ENCODE measurements at places on chromosomes 3 and 15.

- no peak for DNase-seq
These were observed 67.9 kb upstream of the HEG1 start for GRCh38 chr3:125123451-125124305.

- DNase-seq: no peak
These were observed 117.0 kb downstream of the FOXP1 start for GRCh38 chr3:71466483-71466882.

GRCh38 chr15:52790169-52790708 lies at the start of gene ONECUT1:
TSS of gene ONECUT1 (minus strand) at chr15:52790336. CDS start at chr15:52789884, 452 bp downstream.
- no peak for DNase-seq

DNA sequence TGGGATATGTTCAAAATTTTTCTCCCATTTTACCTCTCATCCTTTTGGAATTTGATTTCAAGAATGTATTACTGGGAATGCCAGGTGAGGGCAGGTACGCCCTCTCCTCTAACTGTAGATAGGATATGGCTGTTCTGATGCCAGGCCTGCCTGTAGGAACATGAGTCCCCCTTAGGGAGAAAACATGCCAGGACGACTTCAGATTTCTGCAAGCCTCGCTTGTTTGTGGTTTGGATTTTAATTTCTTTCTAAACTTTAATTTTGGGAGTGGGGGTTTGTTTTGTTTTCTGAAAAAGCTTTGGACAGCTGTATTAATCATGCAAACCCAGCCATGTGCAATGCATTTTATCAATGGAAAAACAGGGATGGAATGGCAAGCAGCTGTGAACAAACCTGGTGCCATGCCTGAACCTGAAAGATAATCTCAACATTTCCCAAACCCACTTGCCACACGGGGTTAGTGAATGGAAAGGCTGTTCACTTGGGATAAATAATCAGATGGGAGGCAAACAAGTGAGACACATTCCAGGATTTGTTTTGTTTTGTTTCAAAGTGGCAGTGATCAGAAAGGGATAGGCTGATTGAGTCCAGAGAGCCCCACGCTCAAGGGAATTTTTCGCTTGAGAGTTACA lies 207.6 kb downstream of the GAP43 start:
- DNase-seq: no peak

DNA sequence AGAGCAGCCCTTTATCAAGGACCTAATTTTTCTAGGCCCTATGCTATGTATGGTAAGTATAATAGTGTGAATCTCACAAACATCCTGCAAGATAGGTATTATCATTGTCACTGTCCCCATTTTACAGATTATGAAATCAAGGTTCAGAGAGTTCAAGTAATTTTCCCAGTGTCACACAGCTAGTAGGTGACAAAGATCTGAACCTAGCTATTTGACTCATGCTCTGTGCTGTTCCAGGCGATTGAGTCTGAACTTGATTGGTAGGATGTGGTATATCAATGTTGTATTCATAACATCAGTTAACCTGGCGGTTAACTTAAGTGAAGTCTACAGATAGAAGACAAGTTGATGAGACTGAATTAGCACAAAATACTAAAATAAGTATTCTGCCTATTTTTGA lies 229.9 kb downstream of the CHST2 start:
- DNase-seq: no peak

- no peak for DNase-seq
These were observed 17.7 kb upstream of the CGNL1 start for GRCh38 chr15:57358571-57358970.

- DNase-seq: no peak
These were observed 221.3 kb upstream of the GAP43 start for GRCh38 chr3:115401851-115402501.

GRCh38 chr3:16399473-16399872 lies 114.0 kb downstream of the RFTN1 start:
- no peak for DNase-seq

GRCh38 chr3:174951498-174952005 lies 92.4 kb downstream of the NAALADL2 start:
- no peak for DNase-seq
